ENCODE measurements at places on chromosomes 4 and X. TPM values are rescaled to one million over a fixed set of nuclear protein-coding genes. Genes with fewer than 3 reads are reported as not detected.

- no peak for DNase-seq
Measured at GRCh38 chrX:110320381-110320987, 2.6 kb upstream of the AMMECR1 start.

GRCh38 chr4:26884026-26884425, 23.4 kb downstream of the STIM2 start:
- no peak for DNase-seq

GRCh38 chrX:2781698-2782097, 29.9 kb downstream of the XG start:
- no peak for DNase-seq

GRCh38 chrX:136819031-136819703, 38.4 kb upstream of the ARHGEF6 start:
- DNase-seq: no peak

GRCh38 chr4:7781993-7782392, 157.7 kb downstream of the AFAP1 start:
- DNase-seq: no peak

DNA sequence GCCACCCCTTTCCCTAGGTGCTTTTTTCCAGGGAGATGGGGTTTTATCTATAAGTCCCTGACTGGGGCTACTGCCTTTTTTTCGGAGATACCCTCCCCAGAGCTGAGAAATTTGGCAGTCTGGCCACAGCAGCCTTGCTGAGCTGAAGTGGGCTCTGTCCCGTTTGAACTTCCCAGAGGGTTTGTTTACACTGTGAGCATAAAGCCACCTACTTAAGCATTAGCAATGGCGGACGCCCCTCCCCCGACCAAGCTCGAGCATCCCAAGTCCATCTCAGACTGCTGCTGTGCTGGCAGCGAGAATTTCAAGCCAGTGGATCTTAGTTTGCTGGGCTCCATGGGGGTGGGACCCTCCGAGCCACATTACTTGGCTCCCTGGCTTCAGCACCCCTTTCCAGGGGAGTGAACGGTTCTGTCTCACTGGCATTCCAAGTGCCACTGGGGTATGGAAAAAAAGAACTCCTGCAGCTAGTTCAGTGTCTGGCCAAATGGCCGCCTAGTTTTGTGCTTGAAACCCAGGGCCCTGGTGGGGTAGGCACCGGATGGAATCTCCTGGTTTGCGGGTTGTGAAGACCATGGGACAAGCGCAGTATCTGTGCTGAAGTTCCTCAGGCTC, 456.4 kb upstream of the HTR2C start:
- no peak for DNase-seq

- no peak for DNase-seq
Measured at GRCh38 chr4:337932-338758, 531 bp downstream of the ZNF141 start.

GRCh38 chrX:46333550-46333949, 211.7 kb downstream of the ZNF674 start:
- DNase-seq: no peak

DNA sequence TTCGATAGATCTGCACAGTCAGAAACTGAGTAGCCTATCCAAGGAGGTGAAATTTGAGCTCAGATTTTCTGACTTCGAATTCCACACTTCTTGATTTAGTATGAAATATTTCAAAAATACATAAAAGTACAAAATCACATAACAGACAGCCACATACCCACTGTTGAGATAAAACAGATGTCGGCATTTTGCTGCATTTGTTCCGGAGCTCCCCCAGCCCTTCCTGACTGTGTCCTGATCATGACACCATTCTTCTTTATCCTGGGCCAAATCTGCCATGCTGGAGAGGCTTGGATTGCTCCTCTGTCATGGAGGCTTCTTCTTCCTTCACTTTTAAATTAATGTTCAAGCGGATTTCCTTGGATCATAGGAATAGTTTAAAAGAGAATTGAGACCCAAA, 124.2 kb upstream of the RBPJ start:
- DNase-seq: no peak

DNA sequence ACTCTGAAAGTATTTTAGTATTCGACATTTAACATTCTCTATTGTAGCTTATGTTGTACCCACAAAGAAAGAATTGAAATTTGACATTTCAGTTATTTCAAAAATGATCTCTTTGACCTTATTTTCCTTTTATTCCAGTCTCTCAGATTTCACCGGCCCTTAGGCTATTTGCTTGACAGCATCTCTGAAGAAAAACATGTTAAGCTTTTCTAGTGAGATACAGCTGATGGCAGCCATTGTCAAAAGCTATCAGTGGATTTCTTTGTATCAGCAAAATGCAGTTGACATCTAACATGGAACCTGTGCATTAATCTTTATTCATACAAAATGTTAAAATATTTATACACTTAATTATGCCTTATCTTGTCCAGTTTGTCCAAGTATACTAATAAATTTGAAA, 16.7 kb downstream of the ZAR1 start:
- no peak for DNase-seq

- peak; percentile 24 for DNase-seq
Measured at GRCh38 chrX:101078716-101079598, at the start of gene TMEM35A. Gene TMEM35A (plus strand): TSS chrX:101078879. CDS start chrX:101079003, 124 bp downstream.

DNA sequence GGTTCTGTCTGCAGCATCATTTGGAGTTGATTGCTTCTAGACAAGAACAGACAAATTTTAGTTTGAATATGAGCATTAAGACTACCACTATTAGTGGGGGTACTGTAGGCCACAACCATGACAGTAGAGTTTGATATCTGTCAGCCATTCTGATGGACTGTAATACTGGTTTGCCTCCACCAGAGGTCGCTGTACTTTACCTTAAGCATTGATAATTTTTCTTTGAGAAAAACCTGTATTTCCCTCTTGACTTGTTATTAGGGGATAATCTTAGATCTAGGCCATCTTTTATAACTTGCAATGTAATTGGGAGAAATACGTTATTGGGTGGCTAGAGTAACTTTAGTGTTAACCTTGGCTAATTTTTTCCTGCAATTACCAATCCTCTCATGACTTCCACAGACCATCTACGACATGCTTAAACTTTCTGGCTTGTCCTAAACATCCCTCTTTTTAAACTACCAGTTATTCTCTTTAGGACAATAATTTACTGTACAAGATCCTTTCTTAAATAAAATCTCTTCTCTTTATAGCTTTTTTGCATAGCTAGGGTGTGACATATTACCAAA, 562.4 kb downstream of the MAGEB5 start:
- DNase-seq: no peak

DNA sequence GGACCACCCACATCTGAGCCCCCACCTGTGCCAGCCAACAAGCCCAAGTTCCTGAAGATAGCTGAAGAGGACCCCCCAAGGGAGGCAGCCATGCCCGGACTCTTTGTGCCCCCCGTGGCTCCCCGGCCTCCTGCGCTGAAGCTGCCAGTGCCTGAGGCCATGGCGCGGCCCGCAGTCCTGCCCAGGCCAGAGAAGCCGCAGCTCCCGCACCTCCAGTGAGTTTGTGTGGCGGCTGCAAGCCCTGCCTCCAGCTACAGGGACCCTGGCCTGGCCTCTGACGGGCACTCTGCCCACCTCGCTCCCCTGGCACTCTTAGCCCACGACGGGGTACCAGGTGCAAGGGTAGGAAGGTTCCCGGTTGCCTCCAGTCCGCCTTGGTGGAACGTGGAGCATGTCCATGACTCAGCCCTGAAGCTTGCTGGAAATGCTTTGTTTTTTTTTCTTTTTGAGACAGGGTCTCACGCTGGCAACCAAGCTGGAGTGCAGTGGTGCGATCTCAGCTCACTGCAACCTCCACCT, 13.7 kb upstream of the ADD1 start:
- DNase-seq: no peak

DNA sequence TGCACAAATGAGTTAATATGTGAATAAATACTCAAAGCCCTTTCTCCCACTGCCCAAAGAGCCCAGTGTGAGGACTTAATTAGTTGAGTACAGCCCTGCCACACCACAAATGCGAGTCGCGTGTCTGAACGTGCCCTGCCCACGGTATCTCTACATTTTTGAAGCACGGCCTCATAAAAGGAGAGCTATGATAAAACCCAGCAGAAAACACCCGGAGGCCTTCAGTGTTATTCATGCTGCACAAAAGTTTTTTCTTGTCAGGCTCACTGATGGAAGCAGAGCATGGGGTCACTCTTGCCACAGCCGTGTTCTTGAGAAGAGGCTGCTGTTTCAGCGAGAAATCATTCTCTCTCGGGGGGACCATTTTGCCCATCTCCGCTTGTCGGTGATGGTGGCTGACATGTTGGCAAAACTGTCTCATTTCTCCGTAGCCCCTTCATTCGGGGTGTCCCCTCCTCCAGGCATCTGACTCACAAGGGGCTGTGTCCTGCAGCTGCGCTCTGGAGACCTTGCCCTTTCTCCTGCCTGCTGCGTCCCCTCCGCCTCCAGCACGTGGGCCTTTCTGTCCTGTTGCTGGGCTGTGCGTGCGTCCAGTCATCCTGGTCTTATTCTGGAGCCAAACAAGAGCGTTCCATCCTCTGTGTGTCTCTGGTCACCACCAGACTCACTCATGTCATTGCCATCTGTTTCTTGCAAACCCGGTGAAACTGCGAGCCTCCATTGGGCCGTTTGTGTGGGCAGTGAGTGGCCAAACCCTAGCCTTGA, 88.8 kb downstream of the SORCS2 start:
- DNase-seq: peak; percentile 43

DNA sequence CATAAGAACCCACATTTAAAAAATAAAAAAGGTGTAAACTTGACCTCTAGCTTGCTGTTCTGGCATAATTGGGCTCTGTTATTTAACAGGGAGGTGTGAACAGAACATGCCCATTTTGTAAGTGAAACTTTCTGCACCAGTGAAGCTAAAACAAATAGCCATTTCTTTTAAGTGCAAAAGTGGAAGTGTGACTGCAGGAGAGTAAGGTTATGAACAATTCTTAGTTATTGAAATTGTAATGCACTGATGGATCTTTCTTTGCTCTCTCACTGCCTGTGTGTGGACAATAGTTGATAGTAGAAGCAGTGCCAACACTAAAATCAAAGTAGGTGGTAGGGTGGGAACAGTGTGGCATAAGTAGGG, 12.6 kb downstream of the P2RY10 start:
- no peak for DNase-seq

- no peak for DNase-seq
Measured at GRCh38 chr4:143355540-143356217, 19.0 kb downstream of the GAB1 start.

DNA sequence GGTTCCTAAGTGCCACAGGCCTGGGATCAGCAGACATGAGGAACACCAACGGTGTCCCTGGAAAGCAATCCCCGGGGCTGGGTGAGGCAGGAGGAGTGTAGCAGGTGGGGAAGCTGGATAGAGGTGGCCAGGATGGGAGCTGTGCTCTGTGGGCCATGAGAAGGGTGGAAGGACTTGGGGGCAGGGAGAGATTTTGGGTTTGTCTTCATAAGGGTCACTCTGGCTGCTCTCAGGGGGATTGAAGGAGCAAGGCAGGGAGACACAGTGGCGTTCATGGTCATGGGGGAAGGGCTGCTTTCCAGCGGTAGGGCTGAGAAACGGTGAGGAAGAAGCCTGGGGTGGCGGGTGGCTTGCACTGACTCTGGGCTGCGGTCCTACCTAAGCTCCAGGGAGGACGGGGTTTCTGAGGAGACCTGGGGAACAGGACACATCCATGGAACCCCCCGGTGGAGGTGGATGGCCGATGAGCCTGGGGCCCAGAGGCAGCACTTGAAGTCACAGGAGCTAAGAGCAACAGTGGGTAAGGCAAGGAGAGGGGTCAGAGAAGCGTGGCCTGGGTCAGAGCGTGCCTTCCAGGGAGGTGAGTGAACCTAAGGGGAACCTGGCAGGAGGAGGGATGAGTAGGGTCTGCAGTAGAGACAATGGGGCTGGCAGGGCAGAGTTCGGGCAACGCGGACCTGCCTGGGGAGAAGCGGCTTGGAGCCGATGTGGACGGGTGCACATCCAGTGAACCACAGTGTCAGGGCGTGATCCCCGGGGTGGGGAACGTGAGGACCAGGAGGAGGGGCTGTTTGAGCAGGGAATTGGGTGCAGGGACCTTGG, 12.4 kb upstream of the CTBP1 start:
- DNase-seq: no peak

GRCh38 chr4:187887906-187888305, 107.7 kb upstream of the ZFP42 start:
- DNase-seq: no peak

DNA sequence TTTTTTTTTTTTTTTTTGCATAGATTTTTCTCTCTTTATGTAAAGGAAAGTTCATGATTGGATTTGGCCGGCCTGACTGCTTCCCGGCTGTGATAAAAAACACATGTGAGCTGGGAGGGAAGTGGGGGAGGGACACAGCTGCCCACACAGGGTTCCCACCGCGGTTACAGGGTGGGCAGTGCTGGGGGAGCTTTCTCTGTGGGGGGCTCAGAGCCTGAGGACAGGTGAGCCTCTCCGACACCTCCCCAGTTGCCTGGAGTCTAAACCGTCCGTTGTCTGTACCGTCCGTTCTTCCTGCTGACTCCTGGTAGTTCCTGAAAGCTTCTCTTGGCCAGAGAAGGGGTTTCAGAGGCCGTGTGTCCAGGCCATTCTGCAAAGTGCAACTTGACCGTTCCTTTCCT, 21.8 kb downstream of the SHOX start:
- no peak for DNase-seq

DNA sequence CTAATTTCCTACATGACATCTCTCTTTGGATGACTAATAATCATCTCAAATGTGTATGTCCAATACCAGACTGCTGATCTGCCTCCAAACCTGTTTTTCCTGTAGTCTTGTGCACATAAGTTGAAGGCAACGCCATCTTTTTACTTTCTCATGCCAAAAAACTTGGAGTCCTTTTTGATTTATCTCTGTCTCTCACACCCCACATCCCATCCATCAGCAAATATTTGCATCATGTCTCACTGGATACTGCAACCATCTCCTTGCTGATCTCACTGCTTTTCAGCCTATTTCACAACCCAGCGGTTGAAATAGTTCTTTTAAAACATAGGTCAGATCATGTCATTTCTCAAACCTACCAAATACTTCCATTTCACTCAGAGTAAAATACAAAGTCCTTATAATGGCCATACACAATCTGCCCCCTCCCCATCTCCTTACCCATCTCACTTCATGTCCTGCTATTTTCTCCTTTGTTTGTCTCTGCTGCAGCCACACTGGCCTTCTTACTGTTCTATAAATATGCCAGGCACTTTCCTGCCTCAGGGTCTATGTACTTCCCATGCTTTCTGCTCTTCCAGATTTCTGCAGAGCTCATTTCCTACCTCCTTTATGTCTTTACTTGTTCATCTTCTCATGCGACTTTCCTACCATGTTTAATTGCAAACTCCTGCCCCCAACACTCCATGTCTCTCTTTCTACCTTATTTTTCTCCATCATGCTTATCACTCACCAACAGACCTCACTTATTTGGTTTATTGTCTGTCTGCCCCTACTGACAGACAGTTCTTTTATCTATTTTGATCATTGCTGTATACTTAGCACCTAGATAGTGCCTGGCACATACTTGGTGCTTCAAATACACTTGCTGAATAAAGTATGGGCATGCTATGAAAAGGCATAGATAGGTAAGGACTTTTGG, 98.8 kb downstream of the ANXA3 start:
- DNase-seq: no peak

DRD5 gene
- not detected for polyA plus RNA-seq

MAML3 gene
- 19.2 TPM for polyA plus RNA-seq

P2RY8 gene
- 0.60 TPM for polyA plus RNA-seq

MAGEB2 gene
- not detected for polyA plus RNA-seq

ADAMTS3 gene
- 8.5 TPM for polyA plus RNA-seq

ARMCX1 gene
- 68.0 TPM for polyA plus RNA-seq

PITX2 gene
- not detected for polyA plus RNA-seq

CSAG1 gene
- polyA plus RNA-seq: not detected

GABRB1 gene
- not detected for polyA plus RNA-seq

ANXA3 gene
- 64.9 TPM for polyA plus RNA-seq

LGI2 gene
- 5.7 TPM for polyA plus RNA-seq

Measured in right lung (tissue), 10 donors.